ENCODE measurements at places on chromosomes 12 and 14.

DNA sequence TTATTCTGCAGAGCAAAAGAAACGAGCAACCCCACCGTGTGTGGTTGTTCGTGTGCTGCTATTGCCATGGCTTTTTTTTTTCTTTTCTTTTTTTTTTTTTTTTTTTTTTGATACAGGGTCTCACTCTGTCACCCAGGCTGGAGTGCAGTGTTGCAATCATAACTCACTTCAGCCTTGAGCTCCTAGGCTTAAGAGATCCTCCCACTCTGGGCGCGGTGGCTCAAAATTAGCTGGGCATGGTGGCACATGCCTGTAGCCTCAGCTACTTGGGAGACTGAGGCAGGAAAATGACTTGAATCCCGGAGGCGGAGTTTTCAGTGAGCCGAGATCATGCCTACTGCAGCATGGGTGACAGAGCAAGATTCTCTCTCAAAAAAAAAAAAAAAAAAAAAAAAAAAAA lies 144.2 kb downstream of the ESR2 start:
- no peak for DNase-seq

GRCh38 chr12:117356048-117356447 lies 5.4 kb downstream of the NOS1 start:
- DNase-seq, result no peak

DNA sequence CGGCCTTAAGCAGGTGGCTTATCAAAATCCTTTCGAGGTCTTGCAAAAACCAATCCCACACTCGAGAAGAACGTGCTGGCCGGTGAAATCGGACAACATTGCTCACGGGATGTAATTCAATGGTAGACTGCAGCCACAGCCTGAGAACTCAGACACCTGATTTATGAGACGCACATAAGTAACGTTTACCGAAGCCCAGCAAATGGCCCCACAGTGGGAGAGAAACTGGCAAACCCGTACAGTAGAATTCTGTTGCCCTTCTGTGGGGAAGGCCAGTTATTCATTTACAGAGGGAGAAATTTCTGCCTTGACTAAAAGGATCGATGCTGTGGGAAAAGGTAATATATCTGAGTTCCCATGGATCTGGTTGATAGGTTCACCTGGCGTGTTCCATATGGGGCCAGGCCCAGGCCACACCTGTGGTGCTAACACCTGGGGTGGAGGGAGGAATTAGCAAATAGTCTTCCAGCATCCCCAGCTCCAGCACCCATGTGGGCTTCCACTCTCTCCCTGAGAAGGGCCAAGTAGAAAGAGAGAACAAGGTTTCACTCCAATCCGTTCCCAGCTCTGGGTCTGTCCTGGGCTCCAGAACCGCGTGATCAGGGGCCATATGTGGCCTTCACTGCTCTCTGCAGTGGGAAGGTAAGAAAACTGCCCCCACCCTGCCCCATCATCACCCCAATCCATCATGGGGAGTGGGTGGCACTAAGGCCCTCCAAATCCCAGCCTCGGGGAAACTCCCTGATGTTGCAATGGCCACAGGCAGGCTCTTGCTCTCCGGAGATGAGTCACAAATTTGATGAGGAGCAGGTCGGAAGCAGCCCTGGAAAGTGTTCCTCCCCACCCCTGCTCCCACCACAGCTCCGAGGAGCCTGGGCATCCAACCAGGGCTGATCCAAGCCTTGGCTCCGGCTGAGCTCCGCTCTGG lies 12.7 kb downstream of the BDKRB1 start:
- no peak for DNase-seq

DNA sequence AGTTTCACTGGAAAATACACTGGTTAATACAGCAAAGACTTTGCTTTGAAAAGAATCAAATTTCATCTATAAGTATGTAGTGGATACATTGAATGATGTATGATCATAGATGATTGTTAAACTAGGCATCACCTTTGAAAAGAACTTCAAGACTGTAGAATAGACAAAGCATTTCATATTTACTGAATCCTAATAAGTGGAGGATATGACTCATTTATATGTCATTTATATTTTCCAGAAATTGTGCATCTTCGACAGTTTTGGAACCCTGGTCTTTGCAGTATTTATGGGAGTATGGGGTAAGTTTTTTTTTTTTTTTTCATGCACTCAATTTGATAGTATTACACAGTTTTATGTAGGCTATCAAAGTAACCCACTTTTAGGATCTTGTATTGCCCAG lies 161.9 kb downstream of the ANO6 start:
- no peak for DNase-seq

DNA sequence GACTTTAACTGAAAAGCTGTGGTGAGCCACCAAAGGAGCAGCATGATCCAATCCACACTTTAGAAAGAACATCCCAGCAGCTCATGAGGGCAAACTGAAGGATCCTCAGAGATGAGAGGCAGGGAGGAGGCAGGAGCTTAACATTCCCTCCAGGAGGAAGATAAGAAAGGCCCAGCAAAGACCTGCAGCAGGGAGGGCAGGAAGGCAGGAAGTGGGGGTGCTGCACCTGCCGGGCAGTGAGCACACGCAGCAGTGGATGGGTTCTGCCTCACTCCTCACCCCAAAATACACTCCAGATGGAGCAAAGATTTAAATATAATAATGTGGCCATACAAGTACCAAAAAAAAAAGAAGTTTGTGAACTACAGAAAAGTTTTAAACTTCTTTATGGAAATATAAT lies 48.4 kb downstream of the GCH1 start:
- DNase-seq, result no peak

DNA sequence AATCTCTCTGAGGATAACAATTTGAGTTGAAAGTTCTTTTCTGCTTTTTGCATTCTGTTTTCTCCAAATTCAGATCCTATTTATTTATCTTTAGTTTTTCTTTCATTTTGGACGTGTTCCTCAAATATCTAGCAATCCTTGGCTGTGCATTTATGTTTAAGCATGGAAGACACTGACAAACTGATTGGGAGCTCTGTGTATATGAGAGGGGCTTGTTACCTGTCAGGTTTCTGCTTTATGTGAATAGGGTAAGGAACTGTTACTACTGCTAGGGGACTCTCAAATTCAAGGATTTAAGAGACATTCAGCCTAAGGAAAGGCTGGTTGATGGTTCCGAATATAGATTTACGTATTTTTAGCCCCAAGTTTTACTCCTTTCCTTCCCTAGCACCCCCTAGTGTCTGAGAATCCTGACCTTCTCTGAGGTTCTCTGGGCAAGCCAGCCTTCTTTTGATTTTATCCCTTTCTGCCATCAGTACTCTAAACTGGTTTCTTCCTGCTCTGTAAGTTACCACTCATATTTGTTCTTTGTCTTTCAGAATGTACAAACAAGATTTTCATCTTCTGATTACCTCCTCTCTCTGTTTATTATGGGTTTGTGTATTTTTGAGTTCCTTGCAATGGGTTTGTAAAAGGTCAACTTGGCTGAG lies 30.5 kb downstream of the YLPM1 start:
- DNase-seq, result no peak

DNA sequence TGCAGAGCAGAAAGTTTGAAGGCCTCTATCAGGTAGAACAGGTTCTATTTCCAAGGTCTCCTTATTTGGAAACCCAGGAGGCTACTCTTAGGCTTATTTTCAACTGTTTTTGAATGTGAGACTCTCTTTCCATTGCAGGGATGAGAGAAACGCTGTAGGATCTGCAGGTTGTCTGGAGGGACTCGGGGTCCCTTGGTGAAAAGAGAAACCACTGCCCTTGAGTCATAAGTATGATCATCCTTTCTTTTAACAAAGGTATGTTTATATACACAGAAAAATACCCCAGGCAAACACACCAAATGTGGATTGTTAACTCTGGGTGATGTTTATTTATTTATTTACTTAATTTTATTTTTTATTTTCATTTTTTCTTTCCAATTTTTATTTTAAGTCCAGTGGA lies 57.8 kb upstream of the MAX start:
- no peak for DNase-seq
